ENCODE measurements at places on chromosomes 4 and X. TPM values are rescaled to one million over a fixed set of nuclear protein-coding genes. Genes with fewer than 3 reads are reported as not detected.

DNA sequence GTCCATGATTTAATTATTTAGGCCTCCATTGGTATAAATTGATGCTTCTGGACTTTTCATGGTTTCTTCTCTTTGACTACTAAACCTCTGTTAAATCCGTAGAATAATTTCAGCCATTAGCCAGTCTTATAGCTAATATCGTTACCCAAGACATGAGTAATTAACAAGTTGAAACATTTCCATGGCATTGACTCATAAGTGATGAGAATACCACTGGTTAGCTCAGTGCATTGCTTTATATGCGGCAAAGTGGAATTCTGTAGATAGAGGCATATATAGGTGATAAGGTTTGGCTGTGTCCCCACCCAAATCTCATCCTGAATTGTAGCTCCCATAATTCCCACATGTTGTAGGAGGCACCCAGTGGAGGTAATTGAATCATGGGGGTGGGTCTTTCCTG, 80.6 kb downstream of the VCX2 start:
- DNase-seq, result no peak
- H3K4me1 ChIP-seq, result no peaks in the 10 kb centered on the region
- no peak overlapping the region for H3K4me3 ChIP-seq
- H3K36me3 ChIP-seq, result no peaks in the 10 kb centered on the region

ADH7 gene
- not detected for polyA plus RNA-seq

GATB gene
- polyA plus RNA-seq, result 28.3 TPM

DNA sequence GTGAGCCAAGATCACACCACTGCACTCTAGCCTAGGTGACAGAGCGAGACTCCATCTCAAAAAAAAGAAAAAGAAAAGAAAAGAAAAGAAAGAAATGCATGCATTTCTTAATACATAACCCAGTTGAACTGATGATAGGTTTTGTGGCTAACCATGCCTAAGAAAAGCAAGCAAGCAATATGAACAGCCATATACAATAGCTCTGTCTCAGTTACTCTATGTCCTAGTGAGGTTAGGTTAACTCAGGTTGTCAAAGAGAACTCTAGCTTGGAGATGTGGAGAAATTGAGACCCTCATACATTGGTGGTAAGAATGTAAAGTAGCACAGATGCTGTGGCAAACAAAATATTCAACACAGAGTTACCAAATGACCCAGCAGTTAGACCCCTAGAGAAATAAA, 167.0 kb upstream of the RASGEF1B start:
- no peak overlapping the region for H3K4me3 ChIP-seq
- H3K27me3 ChIP-seq, result no peaks in the 10 kb centered on the region
- no peak for DNase-seq
- no peaks in the 10 kb centered on the region for H3K4me1 ChIP-seq

- no peaks in the 10 kb centered on the region for H3K27me3 ChIP-seq
- no peak overlapping the region for H3K27ac ChIP-seq
- DNase-seq, result no peak
- H3K36me3 ChIP-seq, result no peaks in the 10 kb centered on the region
- H3K4me3 ChIP-seq, result no peak overlapping the region
- no peaks in the 10 kb centered on the region for H3K4me1 ChIP-seq
Measured at GRCh38 chrX:20237864-20238263, 28.8 kb downstream of the RPS6KA3 start.

GRCh38 chr4:177938226-177938625, 496.0 kb upstream of the AGA start:
- H3K4me3 ChIP-seq, result no peak overlapping the region
- no peak for DNase-seq
- no peaks in the 10 kb centered on the region for H3K36me3 ChIP-seq
- no peaks in the 10 kb centered on the region for H3K4me1 ChIP-seq
- no peaks in the 10 kb centered on the region for H3K27me3 ChIP-seq

DNA sequence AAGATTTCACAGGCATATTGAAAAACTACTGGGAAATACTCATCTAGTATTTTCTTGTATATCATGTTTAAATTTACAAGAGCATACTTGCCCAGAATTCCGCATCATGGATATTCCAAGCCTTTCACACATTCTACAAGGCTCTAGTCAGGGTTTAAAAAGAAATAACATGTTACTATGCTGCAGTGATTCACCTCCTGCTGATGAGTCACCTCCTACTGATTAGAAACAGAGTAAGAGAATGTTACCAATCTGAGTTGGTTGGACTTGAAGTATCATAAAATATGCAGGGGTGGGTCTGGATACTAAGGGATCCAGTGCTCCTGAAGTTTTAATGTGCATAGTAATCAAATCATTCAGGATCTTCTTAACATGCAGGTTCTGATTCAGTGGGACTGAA, 192.0 kb upstream of the ANK2 start:
- DNase-seq, result no peak
- peaks cover 17% of the 10 kb centered on the region for H3K4me1 ChIP-seq
- peak overlapping the region; percentile 32 for H3K27ac ChIP-seq

DNA sequence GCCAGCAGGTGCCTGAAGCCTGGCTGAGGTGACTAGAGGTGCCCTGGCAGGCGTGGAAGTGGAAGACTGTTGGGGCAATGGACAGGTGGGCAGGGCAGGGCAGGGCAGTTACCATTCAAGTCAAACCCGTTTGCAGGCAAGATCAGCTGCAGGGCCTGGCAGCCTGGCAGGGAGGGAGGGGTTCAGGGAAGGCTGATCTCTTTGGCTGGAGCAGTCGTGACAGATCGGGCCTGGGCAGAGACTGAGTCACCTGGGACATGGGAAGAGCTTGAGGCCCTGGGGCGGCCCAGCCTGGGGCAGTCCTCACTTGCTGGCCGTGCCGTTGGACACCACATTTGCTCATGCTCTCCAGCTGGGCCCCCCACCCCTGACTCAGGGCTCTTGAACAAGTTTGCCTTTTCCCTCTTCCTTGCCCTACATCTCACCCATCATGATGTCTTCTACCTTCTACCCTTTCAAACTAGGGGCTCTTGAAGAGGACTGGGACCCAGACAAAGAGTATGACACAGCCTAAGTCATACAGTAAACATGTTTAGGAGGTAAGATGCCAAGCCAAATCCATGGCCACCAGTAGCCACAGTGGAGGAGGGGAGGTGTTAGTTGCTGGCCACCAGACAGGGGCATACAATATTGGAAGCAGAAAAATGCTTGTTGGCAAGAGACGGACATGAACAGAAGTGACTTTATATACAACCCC, 2.0 kb upstream of the ZNF185 start:
- no peak overlapping the region for H3K27ac ChIP-seq
- no peak overlapping the region for H3K4me3 ChIP-seq
- H3K27me3 ChIP-seq, result peaks cover 56% of the 10 kb centered on the region
- no peaks in the 10 kb centered on the region for H3K36me3 ChIP-seq
- no peak for DNase-seq

LRAT gene
- polyA plus RNA-seq, result 0.05 TPM

GRCh38 chr4:144574000-144574399, 72.0 kb upstream of the HHIP start:
- H3K4me1 ChIP-seq, result no peaks in the 10 kb centered on the region
- no peak overlapping the region for H3K4me3 ChIP-seq
- no peak for DNase-seq
- H3K36me3 ChIP-seq, result no peaks in the 10 kb centered on the region

USP17L25 gene
- not detected for polyA plus RNA-seq

ZIC3 gene
- not detected for polyA plus RNA-seq

DNA sequence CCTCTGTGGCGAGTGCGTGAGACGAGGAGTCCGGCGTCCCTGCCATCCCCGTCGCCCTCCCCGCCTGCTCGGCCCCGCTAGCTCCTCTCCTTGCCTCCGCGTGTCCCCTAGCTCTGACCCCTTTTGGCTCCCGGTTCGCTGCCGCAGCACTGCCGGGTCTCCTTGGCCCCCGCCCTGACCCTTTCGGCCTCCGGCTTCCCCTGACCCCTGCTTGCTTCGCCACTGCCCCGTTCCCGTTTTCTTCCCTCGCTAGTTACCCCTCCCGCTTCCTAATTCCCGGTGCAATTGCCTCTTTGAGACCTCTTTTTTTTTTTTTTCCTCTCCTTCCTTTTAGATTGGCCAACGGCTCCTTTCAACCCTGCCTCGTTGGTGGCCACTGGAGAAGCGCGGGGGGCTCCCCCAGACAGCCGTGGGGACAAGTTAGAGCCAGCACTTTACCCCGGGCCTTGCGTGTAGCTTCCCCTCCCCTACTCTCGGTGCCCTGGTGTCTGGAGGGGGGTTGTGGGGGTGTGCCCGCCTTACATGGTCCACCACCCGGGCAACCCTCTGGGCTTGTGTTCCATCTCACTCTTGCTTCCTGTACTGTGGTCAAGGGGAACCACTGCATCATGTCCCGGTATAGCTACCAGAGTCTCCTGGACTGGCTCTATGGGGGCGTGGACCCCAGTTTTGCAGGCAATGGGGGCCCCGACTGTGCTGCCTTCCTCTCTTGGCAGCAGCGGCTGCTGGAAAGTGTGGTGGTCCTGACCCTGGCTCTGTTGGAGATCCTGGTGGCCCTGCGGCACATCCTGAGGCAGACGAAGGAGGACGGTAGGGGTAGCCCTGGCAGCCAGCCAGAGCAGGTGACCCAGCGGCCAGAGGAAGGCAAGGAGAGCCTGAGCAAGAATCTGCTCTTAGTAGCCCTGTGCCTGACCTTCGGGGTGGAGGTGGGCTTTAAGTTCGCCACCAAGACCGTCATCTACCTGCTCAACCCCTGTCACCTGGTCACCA, 548 bp downstream of the TMEM164 start:
- no peaks in the 10 kb centered on the region for H3K36me3 ChIP-seq
- peaks cover 25% of the 10 kb centered on the region for H3K4me1 ChIP-seq
- DNase-seq, result peak; percentile 65

GRCh38 chr4:8705161-8706145, 112.9 kb downstream of the CPZ start:
- H3K27ac ChIP-seq, result no peak overlapping the region
- DNase-seq, result peak; percentile 28
- no peak overlapping the region for H3K4me3 ChIP-seq
- H3K4me1 ChIP-seq, result no peaks in the 10 kb centered on the region
- H3K36me3 ChIP-seq, result no peaks in the 10 kb centered on the region

DNA sequence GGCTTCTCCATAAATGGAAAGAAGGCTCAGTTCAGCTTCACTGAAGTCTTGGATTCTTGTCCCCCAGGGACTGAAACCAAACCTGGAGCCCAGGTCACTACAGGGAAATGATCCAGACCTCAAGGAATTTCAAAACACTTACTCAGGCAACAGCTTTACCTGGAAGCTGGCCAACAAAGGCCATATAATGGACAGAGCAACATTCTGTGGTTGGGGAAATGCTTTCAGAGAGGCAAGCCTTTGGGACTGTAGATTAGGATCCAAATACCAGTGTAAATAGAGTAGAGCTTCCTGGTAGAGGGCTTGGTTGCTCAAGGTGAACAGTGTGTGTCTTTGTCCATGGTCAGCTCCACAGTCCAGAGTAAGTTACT, 57.0 kb upstream of the PROM1 start:
- no peaks in the 10 kb centered on the region for H3K36me3 ChIP-seq
- no peak for DNase-seq
- H3K4me1 ChIP-seq, result peaks cover 13% of the 10 kb centered on the region
- no peaks in the 10 kb centered on the region for H3K27me3 ChIP-seq
- no peak overlapping the region for H3K4me3 ChIP-seq

GRCh38 chrX:150227873-150228410, 135.2 kb upstream of the MAMLD1 start:
- H3K27me3 ChIP-seq, result no peaks in the 10 kb centered on the region
- H3K36me3 ChIP-seq, result no peaks in the 10 kb centered on the region
- no peak overlapping the region for H3K27ac ChIP-seq
- no peaks in the 10 kb centered on the region for H3K4me1 ChIP-seq
- H3K4me3 ChIP-seq, result no peak overlapping the region

PCDH19 gene
- 0.23 TPM for polyA plus RNA-seq

RAB41 gene
- not detected for polyA plus RNA-seq

DNA sequence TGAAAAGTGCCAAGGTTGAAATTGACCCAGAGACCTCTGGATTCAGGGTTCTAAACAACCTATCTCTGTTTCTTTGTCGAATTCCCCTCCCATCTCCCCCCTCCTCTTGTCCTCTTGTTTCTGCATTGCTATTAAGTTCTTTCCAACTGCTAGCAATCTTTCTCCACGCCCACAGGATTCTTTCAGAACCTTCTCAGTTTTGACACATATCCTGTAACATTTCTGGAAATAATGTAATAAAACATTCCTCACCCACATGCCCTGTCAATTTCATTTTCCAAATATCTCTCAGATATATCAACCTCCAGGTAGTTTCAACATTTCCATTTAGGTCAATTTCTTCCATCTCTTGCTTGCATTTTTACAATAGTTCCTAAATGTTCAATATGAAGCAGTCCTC, 1105.9 kb downstream of the ARAP2 start:
- H3K4me3 ChIP-seq, result no peak overlapping the region
- no peaks in the 10 kb centered on the region for H3K27me3 ChIP-seq
- H3K27ac ChIP-seq, result no peak overlapping the region
- H3K36me3 ChIP-seq, result no peaks in the 10 kb centered on the region
- no peak for DNase-seq

TMSB15A gene
- not detected for polyA plus RNA-seq

DNA sequence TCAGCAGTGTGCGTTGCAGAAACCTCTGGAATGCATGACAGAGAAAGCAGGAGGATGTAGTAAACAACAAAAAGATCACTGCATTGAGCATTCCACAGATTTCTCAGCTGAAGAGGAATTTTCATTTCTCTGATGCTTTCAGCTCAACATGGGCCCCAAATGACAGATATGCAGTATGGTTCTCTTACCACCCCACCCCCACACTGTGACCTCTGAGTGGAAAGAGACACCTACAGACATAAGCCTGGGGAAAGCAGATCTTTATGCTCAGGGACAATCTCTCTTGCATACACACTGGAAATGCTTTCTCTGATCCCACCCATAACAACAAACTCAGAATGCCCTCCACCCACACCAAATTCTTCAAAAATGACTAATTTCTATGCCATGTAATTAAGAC, 983.7 kb upstream of the LCORL start:
- no peak overlapping the region for H3K27ac ChIP-seq
- no peaks in the 10 kb centered on the region for H3K36me3 ChIP-seq
- H3K27me3 ChIP-seq, result no peaks in the 10 kb centered on the region
- no peaks in the 10 kb centered on the region for H3K4me1 ChIP-seq

GRCh38 chr4:30718021-30718542, 2.1 kb upstream of the PCDH7 start:
- H3K27me3 ChIP-seq, result peaks cover 69% of the 10 kb centered on the region
- H3K4me3 ChIP-seq, result peak overlapping the region; percentile 60
- DNase-seq, result peak; percentile 36
- H3K27ac ChIP-seq, result no peak overlapping the region
- peaks cover 3% of the 10 kb centered on the region for H3K4me1 ChIP-seq

DNA sequence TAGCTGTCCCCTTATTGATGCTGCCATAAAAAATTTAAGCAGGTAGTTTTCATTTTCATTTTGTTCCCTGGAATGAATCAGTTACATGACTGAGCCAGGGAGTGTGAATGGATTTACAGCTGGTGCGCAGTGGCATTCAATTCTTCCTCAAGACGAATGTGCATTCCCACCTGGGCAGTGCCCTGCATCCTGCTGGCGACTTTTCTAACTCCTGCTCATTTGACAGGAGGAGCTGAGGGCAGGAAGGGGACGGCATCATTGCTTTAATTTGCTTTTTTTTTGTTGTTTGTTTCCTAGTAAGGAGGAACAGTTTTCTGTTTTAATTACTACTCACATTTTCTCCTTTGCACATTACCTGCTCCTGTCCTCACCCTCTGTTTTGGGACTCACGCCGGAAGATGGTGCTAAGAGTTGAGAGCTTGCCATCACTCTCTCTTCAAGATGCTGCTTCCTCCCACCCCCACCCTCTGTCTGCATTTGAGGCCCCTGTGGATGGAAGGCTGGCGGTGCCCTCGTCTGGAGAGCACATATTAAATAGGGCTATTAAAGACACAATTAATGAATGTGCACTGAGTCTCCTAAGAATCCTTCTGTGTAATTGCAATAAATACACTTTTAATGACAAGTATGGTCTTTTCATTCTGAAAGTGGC, 35.8 kb downstream of the PSAPL1 start:
- H3K36me3 ChIP-seq, result no peaks in the 10 kb centered on the region
- H3K4me1 ChIP-seq, result no peaks in the 10 kb centered on the region
- H3K27me3 ChIP-seq, result peaks cover 3% of the 10 kb centered on the region
- no peak overlapping the region for H3K4me3 ChIP-seq
- H3K27ac ChIP-seq, result no peak overlapping the region
- no peak for DNase-seq

All from psoas muscle (tissue), 8 donors.